ENCODE measurements at places on chromosomes 12 and 14.

- no peak overlapping the region for H3K27ac ChIP-seq
- H3K27me3 ChIP-seq = no peaks in the 10 kb centered on the region
- H3K4me3 ChIP-seq = no peak overlapping the region
- H3K36me3 ChIP-seq = peaks cover 10% of the 10 kb centered on the region
- peaks cover 14% of the 10 kb centered on the region for H3K4me1 ChIP-seq
These were observed 18.0 kb downstream of the PUS7L start for GRCh38 chr12:43740511-43741100.

GRCh38 chr14:71321574-71322315 lies 414.5 kb downstream of the PCNX1 start:
- DNase-seq = no peak
- H3K4me1 ChIP-seq = peaks cover 4% of the 10 kb centered on the region
- peak overlapping the region; percentile 80 for H3K27ac ChIP-seq
- no peaks in the 10 kb centered on the region for H3K27me3 ChIP-seq

DNA sequence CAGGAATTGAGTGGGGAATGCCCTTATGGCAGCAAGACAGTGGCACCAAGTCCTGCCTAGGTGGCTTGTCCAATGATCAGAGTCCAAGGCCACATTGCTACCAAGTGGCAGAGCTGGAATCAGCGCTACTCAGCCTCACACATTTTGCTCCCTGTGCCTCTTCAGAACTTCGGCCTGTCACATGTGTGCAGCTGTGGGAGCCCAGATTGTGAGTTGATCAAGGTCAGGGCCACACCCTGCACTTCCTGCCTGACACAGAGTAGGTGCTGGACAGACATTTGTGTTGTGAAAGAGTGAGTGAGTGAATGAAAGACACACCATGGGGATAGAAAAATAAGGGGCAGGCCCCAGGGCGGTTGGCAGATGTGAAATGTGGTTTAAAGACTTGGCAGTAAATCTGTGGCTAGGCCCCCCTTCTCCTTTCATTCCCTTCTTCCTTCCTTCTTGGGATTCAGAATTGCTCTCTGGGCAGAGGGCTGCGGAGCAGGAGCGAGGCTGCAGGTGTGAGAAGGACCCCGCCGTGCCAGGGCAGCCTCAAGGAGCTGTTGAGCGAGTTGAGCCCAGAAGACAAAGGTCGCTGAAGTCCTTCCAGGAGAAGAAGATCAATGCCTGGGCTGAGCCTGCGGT lies 83.5 kb downstream of the SLC25A47 start:
- H3K4me3 ChIP-seq = no peak overlapping the region
- H3K27me3 ChIP-seq = no peaks in the 10 kb centered on the region
- DNase-seq = no peak
- H3K36me3 ChIP-seq = no peaks in the 10 kb centered on the region
- no peak overlapping the region for H3K27ac ChIP-seq

DNA sequence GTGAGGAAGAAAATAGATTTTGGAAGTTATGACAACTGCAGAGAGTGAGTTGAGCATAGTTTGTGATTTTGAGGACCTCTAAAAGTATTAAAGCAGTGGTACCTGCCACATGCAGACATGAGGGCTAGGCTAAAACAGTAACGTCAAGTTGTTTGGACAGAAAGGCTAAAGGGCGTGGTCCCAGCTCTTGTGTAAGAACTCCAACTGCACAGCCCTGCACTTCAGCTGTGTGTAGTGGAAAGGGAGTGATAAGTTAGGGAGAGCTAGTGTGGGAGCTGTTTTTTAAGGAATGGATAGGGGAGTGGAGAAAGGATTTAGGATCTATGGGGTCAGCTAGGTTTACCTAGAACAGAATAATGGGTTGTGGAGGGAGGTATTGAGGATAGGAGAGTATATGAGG lies 39.5 kb downstream of the TESPA1 start:
- H3K36me3 ChIP-seq = no peaks in the 10 kb centered on the region
- H3K27ac ChIP-seq = no peak overlapping the region
- no peak overlapping the region for H3K4me3 ChIP-seq
- H3K4me1 ChIP-seq = peaks cover 5% of the 10 kb centered on the region
- H3K27me3 ChIP-seq = no peaks in the 10 kb centered on the region
- DNase-seq = no peak

DNA sequence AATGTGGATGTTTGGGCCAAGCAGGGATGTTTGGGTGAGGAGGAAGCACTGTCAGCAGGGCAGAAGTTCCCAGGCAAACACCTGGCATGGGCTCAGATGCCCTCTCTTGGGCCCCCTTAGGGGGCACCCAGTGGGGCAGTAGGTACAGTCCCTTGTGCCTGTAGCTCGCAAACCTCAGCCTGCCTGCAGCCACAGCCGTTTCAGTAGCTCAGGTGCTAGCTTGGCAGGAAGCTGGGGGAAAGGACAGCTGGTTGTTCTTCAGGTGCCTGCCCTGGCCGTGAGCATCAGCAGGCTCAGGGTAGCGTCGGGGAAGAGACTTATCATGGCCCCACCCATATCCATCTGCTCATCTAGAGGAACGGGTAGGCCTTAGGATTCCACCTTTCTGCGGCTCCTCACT lies 67.5 kb downstream of the B4GALNT3 start:
- H3K4me3 ChIP-seq = no peak overlapping the region
- H3K27ac ChIP-seq = no peak overlapping the region
- no peaks in the 10 kb centered on the region for H3K36me3 ChIP-seq

DNA sequence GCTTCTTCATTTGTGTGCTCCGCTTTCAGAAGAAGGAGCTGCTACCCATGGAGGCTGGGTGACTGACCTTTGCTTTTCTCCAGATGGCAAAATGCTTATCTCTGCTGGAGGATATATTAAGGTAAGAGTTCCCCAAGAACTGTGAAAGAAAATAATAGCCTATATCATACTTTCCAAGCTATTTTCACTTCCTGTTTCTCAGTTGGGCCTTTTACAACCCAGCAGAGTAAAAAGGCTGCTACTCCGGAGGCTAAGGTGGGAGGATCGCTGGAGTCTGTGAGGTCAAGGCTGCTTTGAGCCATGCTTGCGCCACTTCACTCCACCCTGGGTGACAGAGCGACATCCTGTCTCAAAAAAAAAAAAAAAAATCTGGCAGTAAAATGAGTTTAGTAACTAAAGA lies 82.1 kb downstream of the APAF1 start:
- no peaks in the 10 kb centered on the region for H3K4me1 ChIP-seq
- no peak overlapping the region for H3K4me3 ChIP-seq
- DNase-seq = no peak
- no peaks in the 10 kb centered on the region for H3K27me3 ChIP-seq
- no peak overlapping the region for H3K27ac ChIP-seq

- no peak for DNase-seq
- no peak overlapping the region for H3K4me3 ChIP-seq
- H3K4me1 ChIP-seq = no peaks in the 10 kb centered on the region
- no peak overlapping the region for H3K27ac ChIP-seq
These were observed 23.3 kb downstream of the BTBD7 start for GRCh38 chr14:93309427-93309966.

DNA sequence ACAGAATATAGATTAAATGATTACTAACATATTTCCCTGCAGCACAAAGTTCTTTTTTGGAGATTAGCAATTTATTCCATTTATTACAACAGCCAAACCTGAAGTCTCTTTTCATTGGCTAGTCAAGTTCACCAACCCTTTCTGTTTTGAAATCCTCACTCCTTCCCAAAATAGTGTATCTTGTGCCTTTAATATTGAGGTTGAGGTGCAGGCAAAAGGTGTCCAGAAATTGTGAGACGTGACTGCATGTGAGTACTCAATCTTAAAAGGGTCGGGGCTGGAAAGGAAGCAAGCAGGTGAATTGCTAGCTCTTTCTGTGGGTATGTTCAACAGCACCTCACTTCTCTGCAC lies 11.1 kb upstream of the FOXN3 start:
- peaks cover 27% of the 10 kb centered on the region for H3K4me1 ChIP-seq
- no peak overlapping the region for H3K27ac ChIP-seq
- no peak for DNase-seq

GRCh38 chr12:4962539-4963486 lies 53.1 kb downstream of the KCNA1 start:
- no peaks in the 10 kb centered on the region for H3K36me3 ChIP-seq
- H3K4me1 ChIP-seq = no peaks in the 10 kb centered on the region
- no peak for DNase-seq
- no peak overlapping the region for H3K4me3 ChIP-seq
- H3K27me3 ChIP-seq = no peaks in the 10 kb centered on the region
- no peak overlapping the region for H3K27ac ChIP-seq

- DNase-seq = no peak
- no peaks in the 10 kb centered on the region for H3K27me3 ChIP-seq
- H3K27ac ChIP-seq = peak overlapping the region; percentile 78
- H3K4me3 ChIP-seq = no peak overlapping the region
- H3K4me1 ChIP-seq = peaks cover 39% of the 10 kb centered on the region
These were observed 159.4 kb downstream of the PRKCH start for GRCh38 chr14:61480704-61481285.

- no peak overlapping the region for H3K27ac ChIP-seq
- H3K27me3 ChIP-seq = no peaks in the 10 kb centered on the region
- H3K4me3 ChIP-seq = no peak overlapping the region
- no peaks in the 10 kb centered on the region for H3K36me3 ChIP-seq
These were observed 7.7 kb downstream of the ANKRD9 start for GRCh38 chr14:102501751-102502315.

- H3K27ac ChIP-seq = no peak overlapping the region
- H3K4me1 ChIP-seq = peaks cover 11% of the 10 kb centered on the region
- H3K4me3 ChIP-seq = no peak overlapping the region
- no peak for DNase-seq
These were observed 21.5 kb downstream of the RIN3 start for GRCh38 chr14:92534932-92535643.

- no peak for DNase-seq
- no peak overlapping the region for H3K27ac ChIP-seq
- no peaks in the 10 kb centered on the region for H3K36me3 ChIP-seq
- H3K4me3 ChIP-seq = no peak overlapping the region
These were observed 47.1 kb downstream of the EMP1 start for GRCh38 chr12:13243516-13244070.

DNA sequence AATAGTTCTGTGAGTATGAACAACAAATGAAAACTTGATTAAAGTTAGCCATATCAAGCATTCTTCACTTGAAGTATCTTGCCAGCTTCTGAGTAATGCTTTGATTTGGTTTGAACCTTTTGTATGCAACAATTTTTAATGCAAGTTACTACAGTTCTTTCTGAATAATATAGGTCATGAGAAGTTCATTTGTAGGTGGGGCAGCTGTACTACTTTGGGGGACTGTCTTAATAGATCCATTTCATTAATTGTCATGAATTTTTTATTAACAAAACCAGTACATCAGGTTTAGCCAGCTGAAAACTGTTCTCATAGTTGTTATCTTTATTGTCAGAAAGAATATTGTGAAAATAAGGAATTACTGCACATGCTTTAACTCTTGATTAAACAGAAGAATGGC lies 142.7 kb downstream of the FOXA1 start:
- H3K36me3 ChIP-seq = no peaks in the 10 kb centered on the region
- no peaks in the 10 kb centered on the region for H3K4me1 ChIP-seq
- DNase-seq = no peak
- H3K4me3 ChIP-seq = no peak overlapping the region

- no peak overlapping the region for H3K4me3 ChIP-seq
- no peaks in the 10 kb centered on the region for H3K4me1 ChIP-seq
- H3K27ac ChIP-seq = no peak overlapping the region
- DNase-seq = no peak
- no peaks in the 10 kb centered on the region for H3K27me3 ChIP-seq
These were observed 39.7 kb downstream of the CD163L1 start for GRCh38 chr12:7404275-7404674.

DNA sequence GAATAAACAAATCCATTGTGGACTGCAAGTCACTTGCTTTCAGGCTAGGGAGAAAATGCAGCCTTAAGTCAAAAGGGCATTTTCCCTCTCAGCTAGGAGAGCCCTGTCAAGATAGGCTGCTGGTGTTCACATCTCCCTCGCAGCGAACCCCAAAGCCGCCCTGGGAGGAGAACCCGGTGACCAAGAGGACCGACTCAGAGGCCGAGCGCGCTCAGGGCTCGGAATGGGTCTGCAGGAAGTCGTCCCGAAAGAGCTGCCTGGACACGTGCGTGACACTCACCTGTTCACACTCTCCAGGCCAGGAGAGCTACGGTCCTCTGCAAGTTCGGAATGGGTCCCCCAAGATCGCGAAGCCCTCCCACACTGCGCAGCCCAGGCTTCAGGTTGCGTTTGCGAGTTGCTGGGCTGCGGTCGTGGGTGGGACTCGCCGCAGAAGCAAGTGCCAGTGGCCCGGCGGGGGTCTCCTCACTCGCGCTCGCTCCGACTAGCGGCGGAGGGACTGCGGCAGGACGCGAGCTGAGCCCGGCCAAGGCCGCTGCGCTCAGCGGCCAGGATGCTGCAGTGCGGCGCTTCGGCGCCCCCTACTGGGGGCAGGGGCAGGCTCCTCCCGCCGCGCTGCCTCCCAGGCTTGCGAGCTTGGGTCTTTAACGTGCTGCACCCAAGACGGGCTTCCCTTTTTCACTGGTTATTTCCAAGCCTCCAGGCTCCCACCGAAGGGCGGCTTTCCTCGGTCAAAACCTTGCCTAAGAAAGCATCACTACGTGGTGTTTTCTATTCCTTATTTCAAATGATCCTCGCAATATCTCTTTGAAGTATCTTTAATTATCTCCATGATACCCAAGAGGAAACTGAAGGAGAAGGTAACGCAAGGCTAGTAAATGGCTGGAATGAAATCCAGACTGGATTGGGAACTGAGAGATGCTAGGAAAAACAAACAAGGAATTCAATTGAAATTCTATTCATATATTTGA lies at the start of gene RERG:
Gene RERG, minus strand, starts transcription at position 503 of the 971 bp plus-strand sequence. CDS start 3,928 bp downstream, outside the sequence.
- H3K4me3 ChIP-seq = peak within 1 kb of the TSS; percentile 55
- H3K27ac ChIP-seq = no peak within 1 kb of the TSS
- peaks cover 16% of the 10 kb centered on the region for H3K27me3 ChIP-seq
- no peaks in the 10 kb centered on the region for H3K36me3 ChIP-seq

DNA sequence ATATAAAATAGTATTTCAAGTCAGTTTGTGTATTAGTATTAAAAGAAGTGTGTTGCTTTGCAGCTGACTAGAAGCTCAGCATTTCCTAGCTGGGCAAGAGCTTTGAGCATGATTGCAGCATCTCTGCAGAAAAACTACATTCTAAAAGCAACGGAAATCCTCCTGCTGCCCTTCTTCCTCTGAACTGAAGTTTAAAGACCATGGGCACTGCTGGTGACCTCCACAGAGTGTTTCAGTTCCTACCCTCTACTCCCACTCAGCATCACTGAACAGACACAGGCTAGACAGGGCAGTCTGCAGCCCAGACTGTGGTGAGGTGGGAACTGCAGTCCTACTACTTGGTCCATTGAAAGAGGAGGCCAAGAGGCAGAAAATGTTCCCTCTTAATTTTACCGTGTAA lies 59.0 kb downstream of the FAR2 start:
- no peak overlapping the region for H3K4me3 ChIP-seq
- no peaks in the 10 kb centered on the region for H3K4me1 ChIP-seq
- no peaks in the 10 kb centered on the region for H3K27me3 ChIP-seq
- H3K36me3 ChIP-seq = no peaks in the 10 kb centered on the region
